ENCODE measurements at places on chromosomes 1 and 21. TPM values are rescaled to one million over a fixed set of nuclear protein-coding genes. Genes with fewer than 3 reads are reported as not detected.

The APCS gene
- not detected for total RNA-seq

The APOBEC4 gene
- total RNA-seq = not detected

The C1orf185 gene
- total RNA-seq = not detected

The RNU11 gene
- total RNA-seq = not detected

The VSIG8 gene
- total RNA-seq = not detected

The FAAH gene
- 11.7 TPM for total RNA-seq

The MXRA8 gene
- total RNA-seq = 1.6 TPM

The OR2AK2 gene
- 0.22 TPM for total RNA-seq

The AADACL4 gene
- not detected for total RNA-seq

The CFAP45 gene
- total RNA-seq = 9.0 TPM

DNA sequence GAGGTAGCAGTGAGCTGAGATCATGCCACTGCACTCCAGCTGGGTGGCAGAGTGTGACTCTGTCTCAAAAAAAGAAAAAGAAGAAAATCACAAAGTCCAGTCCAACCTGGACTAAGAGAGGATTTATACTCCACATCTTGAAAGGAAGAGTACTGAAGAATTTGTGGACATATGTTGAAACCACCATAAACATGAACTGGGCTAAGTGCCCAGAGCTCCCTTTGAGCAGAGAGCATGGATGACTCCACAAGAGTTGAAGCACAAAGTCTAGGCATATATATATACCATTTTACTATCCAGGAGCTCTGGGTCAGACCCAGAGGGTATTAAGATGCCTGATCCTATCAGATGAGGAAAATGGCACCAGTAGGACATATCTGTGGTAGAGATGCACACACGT lies 86.6 kb downstream of the OMA1 start:
- DNase-seq = no peak

DNA sequence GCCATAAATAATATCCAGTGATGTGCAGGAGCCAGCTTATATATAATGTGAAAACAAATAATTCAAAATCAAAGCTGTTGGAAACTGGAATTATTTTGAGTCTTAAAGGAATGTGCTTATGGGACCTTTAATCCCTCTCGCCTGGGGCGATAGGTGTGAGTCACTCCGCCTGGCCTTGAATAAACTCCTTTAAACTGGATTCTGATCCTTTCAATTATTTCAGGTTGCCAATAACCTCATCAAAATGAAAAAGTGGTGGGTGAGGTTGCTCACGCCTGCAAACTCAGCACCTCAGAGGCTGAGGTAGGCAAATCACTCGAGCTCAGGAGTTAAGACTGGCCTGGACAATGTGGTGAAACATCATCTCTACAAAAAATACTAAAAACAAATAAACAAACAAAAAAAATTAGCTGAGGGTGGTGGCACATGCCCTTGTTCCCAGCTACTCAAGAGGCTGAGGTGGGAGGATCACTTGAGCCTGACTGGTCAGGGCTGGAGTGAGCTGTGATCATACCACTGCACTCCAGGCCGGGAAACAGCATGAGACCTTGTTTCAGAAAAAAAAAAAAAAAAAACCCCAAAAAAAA lies 11.4 kb upstream of the SLC2A5 start:
- DNase-seq = no peak

- DNase-seq = no peak
These were observed 1.1 kb downstream of the USP48 start for GRCh38 chr1:21781815-21782348.

DNA sequence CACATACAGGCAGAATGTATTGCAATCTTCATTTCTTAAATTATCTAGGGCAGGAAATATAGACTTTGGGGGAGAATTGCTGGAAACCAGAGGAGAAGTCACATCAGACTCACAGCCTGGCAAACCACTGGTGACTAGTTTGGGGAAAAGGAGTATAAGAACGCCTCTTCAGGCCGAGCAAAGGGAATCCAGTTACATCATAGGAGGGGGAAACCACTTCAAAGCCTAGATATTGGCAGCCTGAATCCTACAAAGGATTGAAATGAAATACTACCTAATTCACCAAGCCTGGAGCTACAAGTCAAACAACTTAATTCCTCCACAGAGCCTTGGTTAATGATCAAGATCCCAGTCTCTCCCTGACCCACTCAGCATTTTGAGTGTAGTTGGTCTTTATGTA lies 121.7 kb downstream of the SLC30A10 start:
- no peak for DNase-seq

GRCh38 chr1:213256438-213257087 lies 205.5 kb downstream of the RPS6KC1 start:
- no peak for DNase-seq

DNA sequence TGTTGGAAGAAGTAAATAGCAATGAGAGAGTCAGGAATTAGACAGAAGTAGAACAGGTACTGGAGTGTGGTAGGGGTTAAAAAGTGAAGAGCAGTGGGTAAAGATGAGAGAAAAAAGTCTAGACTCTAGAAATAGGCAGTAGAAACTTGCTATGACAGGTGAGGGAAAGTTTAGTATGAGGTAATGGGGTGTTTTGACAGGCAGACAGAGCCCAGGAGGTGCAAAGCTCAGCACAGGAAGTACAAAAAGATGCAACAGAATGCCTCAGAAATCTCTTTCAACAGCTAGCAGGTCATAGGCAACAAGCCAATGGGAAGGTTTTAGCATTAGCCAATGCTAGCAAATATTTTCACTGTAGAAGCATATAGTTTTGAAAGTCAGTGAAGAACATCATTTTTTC lies 319.1 kb upstream of the SGIP1 start:
- peak; percentile 50 for DNase-seq

DNA sequence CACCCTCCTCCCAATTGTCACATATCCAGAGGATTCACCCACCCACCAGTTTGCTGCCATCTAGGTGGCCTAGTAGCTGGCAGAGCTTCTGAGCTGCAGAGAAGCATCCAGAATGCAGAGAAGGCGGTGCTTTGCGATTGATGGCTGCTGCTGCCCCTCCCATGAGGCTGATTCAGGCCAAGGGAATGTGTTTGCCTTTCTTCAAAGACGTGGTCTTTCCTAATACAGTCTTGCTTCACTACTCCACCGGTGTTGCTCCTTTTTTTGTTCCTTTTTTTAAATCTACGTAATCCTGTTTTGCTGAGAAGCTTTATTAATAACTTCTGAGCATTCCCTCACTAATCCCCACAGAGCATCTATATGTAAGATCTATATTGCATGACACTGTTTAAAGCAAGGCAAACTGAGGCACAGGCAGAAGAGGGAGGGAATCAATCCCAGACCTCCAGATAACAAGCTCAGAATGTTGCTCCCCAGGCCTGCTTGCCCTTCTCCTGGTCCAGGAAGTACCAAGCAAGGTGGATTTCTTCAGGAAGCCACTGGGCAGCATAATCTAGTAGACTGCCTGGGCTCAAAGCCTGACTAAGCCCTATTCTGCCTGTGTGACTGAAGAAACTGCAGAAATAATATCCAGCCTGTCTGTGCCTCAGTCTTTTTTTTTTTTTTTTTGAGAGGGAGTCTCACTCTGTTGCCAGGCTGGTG lies 275.5 kb upstream of the FMN2 start:
- no peak for DNase-seq

DNA sequence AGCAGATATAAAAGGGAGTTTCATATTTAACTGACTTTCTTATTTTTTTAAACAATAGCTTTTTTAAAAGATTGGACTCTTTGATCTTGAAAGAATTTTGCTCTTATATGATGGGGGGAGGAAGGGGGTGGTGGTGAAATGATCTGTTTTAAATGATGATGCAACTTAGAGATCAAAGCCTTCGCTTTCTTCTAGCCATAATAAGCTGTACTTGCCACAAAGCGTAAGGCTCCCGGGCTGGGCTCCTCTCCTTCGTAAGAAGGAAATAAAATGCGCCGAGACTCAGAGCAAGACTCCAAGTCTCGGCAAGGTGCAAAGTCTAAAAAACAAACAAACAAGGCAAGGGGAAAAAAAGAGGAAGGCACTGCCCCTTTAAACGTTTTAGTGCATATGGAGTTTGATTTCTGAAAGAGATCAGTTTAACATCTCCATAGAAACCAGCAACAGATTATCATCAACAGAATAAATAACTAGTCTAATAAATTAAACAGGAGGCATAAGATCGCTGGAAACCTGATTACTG lies 3.3 kb downstream of the CASZ1 start:
- DNase-seq = no peak

DNA sequence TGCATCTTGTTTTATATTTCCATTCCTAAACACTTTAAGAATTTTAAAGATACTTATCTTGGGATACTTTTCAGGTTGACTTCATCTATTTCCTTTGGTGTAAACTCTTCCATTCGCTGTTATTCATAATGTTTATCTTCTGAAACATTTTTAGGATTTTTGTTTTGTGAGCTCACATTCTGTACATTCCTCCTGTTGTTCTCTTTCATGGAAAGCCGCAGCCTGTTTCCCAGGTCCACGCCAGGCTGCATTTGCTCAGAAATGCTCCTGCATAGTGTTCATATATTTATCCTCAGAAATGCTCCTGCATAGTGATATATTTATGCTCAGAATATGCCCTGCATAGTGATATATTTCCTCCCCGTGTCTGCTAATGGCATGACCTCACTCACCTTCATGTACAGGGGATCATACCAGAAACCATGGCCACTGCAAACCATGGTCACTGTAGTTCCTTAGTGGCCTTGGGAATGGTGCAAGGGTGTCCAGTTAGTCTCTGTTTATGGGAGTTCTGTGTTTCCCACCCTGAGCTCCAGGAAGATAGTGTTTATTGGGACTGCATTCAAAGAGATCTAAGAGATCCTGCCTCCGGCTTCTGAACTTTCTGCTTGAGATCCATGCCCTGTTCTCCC lies 153.9 kb upstream of the GREM2 start:
- DNase-seq = no peak

DNA sequence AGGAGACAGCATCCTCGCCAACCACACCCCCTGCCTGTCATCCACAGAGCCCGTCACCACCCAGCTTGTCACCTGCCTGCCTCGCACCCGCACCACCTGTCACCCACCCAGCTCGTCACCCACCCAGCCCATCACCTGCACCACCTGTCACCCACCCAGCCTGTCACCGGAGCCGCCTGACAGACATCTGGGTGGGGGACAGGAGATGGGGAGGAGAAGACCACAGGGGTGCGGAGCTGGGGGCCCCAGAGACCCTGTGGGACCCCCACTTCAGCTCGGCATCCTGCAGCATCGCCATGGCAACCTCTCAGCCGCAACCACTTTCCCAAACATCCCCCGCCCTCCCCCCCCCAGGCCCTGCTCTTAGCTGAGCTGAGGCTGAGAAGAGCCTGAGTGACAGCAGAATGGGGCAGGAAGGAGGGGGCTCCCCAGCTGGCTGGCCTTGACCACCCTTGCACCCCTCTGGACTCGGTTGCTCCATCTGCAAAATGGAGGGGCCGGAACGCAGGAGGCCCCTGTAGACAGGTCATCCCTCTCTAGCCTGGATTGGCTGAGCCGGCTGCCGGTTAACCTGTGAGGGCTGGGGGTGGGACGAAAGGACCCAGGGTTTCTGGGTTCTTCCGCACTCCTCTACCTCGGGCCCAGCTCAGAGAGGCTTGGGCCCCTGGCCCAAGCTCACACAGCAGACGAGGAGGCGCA lies 11.6 kb downstream of the AHDC1 start:
- no peak for DNase-seq

- DNase-seq = no peak
These were observed 519.2 kb upstream of the ZRANB2 start for GRCh38 chr1:71600023-71600422.

DNA sequence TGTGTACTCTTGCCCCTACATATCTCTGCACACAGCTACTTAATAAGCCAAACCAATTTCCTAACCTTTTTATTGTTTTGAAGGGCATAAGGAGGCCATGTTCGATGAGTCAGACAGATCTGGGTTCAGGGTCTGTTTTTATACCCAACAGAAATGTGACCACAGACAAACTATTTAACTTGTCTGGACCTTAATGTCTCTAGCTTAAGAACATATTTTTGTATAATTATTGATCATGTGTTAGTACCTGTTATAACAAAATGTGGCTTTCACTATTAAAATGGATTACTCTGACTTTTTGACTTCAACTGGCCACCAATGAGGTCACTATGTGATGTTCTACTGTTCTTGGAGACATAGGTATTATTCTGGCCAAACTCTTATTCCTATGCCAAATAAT lies 507.8 kb upstream of the USP24 start:
- DNase-seq = no peak

GRCh38 chr1:10494754-10495474 lies 20.2 kb downstream of the PEX14 start:
- DNase-seq = peak; percentile 72

DNA sequence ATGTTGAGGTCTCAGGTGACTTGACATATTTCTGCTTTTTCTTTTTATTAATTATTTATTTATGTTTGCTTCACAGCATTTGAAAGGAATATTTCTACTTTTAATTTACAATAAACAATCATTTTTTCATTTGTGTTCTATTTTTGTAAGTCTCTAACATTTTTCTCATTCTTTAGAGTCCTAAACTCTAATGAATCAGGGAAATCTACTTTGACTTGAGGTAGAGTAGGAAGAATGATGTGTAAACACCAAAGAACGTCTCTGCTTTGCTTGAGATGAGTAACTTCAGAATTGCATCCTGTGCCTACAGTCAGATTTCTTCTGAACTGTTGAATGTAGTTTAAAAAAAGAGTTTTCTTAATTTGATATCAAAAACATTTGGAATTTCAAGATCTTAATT lies 65.2 kb downstream of the CNST start:
- no peak for DNase-seq

DNA sequence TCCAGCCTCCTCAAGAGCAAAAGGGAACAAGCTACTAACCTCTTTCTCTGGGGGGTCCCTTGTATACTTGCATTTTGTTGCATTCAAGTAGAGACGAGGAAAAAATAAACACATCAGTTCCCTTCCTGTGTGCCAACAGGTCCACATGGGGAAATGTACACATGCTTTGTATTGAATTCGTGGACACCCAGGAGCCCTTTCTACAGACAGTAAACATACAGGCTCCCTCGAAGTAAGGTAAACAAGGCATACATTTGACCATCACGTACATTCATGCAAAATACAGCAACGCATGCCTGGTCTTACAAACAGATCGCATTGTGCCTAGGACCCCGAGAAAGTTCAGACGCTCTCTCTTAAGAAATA lies 1.1 kb downstream of the KCND3 start:
- DNase-seq = no peak

- no peak for DNase-seq
These were observed 10.6 kb downstream of the TXNIP start for GRCh38 chr1:145985502-145986439.
